ENCODE measurements at places on chromosomes 7 and 10. TPM values are rescaled to one million over a fixed set of nuclear protein-coding genes. Genes with fewer than 3 reads are reported as not detected.

The TSPAN12 gene
- 0.72 TPM for total RNA-seq

The TMEM196 gene
- not detected for total RNA-seq

The NKX2-3 gene
- total RNA-seq: not detected

The CYP26C1 gene
- total RNA-seq: under 0.01 TPM

The ZNF37A gene
- total RNA-seq: 10.0 TPM

Data from IMR-90 (cell line).